ENCODE measurements at places on chromosomes 2 and 18. TPM values are rescaled to one million over a fixed set of nuclear protein-coding genes. Genes with fewer than 3 reads are reported as not detected.

STPG4 gene
- total RNA-seq, result not detected

DNA sequence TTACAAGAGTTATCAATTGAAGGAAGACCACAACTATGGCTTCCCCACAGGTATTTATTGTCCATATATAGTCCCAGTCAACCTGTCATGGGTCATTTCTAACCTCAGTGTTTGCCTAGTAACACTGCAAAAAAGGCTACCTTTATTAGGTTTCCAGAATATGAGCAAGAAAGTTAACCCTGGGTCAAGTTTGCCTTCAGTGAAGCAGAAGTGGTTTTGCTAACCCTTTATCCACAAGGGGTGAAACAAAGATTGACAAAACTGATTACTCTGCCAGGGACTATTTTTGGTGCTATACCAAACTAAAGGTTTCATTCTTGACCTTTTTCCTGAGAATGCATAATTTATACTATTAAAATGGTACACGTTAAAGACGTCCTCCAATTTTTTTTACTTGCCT, 28.8 kb downstream of the SP100 start:
- DNase-seq, result no peak

ARHGEF4 gene
- 0.89 TPM for total RNA-seq

DNA sequence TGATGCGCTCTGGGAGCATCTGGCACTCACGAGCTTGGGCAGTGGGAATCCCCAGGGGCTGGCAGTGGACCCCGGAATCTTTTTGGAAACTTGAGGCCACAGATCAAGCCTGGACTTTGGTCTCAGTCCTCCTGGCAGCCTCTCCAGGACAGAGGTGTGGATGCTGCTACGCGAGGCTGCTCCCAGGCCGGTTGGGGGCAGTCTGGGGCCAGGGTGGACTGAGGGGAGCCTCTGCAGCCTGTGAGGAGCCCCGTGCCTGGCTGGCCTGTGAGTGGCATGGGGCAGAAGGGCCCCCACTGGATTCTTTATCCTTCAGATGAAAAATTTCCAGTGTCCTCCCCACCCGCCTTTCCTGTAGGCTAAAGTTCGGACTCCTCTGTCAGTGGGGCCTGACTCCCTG, 12.7 kb upstream of the DES start:
- DNase-seq, result no peak

DNA sequence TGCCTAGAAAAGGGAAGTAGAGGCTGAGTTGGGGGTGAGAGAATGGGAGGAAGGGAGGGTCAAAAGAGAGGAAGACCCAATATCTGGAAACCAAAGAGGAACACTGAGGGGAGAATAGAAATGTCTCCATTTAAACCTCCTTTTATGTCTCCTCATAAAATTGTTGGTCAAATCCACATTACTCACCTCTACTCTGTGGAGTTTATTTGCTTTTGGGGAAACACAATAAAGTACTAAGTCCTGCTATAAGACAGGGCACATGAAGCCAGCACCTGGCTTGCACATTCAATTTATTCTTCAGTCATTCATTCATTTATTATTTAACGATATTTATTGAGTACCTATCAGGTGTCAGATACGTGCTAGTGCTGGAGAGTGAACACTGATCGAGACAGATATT, 60.3 kb upstream of the NFE2L2 start:
- no peak for DNase-seq

CPO gene
- total RNA-seq, result not detected

- DNase-seq, result no peak
Observed at GRCh38 chr18:24185805-24186204, 46.9 kb downstream of the CABYR start.

GRCh38 chr2:237533668-237534161, 32.7 kb upstream of the PRLH start:
- DNase-seq, result no peak

DNA sequence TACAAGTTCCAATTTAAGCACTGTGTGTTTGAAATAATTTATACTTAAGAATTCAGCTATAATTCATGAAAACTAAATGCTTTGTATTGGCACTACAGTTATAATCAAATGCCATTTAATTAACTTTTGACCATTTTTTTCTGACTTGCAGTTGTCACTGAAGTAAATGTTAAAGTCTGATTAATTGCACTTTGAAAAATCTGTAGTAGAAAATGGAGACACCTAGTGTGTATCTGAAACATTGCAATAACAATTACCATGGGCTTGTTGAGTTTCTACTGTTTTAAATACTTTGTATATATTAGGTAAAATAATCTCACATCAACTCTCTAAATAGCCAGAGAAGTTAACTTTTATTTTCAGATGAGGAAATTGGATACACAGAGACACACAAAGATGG, 458.6 kb upstream of the FSIP2 start:
- no peak for DNase-seq

GRCh38 chr2:217525076-217525475, 477.7 kb downstream of the TNS1 start:
- no peak for DNase-seq

GRCh38 chr2:45691171-45691999, 39.9 kb downstream of the PRKCE start:
- DNase-seq, result no peak

DNA sequence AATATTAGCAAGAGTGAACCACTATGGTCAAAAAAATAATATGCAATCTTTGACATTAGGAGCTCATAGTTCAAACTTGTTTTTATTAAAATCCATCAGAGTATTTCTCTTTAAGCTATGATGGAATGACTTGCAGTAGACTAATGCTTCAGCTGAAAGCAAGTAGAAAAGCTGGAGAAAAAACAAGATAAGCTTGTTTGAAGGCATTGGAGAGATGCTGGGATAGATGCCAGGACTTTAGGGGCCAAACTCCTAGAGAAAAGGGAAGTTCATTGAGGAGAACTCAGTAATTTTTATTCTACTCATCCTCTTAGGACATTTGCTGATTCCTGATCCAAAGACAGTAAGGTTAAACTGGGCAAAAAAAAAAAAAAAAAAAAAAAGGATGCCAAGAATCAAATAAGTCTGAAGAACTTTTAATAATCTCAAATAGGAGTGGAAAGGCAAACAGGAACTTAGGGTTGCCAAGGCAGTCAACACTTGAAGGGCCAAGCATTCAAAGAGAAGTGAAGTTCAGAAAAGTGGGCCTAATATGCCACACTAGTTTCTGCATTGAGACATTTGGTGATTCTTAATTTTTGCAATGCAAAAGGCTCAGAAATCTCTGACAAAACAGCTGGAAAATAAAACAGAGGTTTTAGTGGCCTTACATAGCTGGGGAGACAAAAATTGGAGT, 19.7 kb upstream of the AFF3 start:
- DNase-seq, result no peak

DNA sequence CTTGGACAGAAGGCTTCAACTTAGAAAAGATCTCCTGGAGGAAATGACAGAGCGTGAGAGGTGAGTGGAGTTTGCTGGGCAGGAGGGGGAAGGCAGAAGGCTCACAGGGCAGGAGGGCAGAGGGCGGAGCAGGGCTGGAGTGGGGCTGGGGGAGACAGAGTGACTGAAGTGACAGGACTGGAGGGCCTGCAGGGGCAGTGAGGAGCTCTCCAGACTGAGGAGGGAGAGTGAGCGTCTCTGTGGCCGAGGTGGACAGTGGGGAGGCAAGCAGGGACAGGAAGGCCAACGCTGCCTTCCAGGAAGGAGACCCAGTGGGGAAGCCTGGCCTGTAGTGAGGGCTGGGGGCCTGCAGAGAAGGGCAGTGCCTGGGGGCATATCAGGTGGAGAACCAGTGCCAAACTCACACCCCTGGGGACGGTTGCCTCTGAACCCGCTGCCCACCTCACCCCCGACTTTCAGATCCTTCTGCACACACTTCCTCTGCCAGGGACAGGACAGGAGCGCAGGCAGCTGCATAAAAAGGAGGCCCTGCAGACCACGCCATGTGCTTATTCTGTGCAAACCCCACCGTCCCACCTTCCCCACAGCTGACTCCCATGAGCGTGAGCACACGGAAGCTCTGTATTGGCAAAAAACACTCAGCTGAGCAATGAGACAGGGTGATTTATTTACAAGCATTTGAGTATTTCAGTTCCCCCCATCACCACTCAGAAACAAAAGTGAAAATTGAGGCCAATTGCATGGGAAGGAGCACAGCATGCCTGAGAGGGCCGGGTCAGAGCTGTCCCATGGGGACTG, 244.3 kb downstream of the FAM210A start:
- no peak for DNase-seq

SPATA3 gene
- total RNA-seq, result not detected

DNA sequence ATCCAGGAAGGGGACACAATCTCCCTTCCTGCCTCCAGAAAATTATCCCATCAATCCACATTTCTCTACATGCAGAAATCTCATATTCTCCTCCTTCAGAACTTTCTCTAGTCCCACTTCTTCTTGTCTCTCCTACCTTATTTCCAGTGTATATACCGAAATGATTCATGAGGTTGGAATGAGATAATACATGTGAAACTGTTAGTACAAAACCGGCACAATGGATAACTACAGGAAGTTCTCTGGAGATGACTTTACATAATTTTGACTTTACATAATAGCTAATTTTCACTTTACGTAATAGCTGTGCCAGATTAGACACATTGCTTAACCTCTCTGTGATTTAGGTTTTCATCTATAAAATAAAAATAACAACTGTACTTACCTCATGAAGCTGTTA, 801.3 kb downstream of the ERBB4 start:
- no peak for DNase-seq

- DNase-seq, result no peak
Observed at GRCh38 chr2:115208493-115209164, 766.2 kb downstream of the DPP10 start.

ST8SIA5 gene
- not detected for total RNA-seq

- DNase-seq, result peak; percentile 18
Observed at GRCh38 chr18:36934884-36935283, 106.0 kb downstream of the KIAA1328 start.

DNA sequence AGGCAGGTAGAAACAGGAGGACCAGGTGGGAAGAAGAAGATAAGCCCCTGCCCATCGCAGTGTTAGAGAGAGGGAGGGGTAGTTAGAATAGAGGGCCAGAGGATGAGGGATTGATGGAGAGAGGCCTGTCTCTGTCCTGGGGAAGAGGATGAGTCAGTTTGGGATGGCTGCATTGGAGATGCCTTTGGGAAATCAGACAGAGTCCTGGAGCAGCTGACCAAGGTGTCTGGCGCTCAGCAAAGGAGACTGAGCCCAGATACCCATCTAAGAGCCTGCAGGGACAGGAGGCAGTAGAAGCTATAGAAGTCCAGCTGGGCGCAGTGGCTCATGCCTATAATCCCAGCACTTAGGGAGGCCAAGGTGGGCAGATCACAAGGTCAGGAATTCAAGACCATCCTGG, 177.8 kb upstream of the HAAO start:
- DNase-seq, result no peak

DNA sequence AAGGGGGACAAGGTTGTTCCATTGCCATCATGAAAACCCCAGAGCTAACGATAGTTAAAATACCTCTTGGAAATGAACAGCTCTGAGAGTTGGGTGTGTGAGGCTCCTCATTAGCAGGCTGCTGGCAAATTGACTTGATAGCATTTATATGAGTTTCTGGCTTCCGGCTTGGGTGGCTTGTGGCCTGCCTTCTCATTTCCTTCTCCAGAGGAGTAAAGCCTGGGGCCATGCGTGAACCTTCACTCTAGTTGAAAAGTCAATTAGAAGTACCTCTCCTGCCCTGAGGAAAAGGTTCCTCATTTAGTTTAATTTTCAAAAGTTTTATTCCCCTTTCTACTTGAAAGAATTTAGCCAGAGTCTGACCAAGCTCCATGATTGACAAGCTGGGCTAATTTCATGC, 67.1 kb downstream of the MGAT5 start:
- DNase-seq, result no peak
